ENCODE measurements at places on chromosomes 3 and 15. TPM values are rescaled to one million over a fixed set of nuclear protein-coding genes. Genes with fewer than 3 reads are reported as not detected.

- DNase-seq: no peak
Observed at GRCh38 chr3:20488151-20488550, 302.1 kb upstream of the SGO1 start.

- no peak for DNase-seq
Observed at GRCh38 chr15:82832601-82833361, 23.4 kb downstream of the WHAMM start.

DNA sequence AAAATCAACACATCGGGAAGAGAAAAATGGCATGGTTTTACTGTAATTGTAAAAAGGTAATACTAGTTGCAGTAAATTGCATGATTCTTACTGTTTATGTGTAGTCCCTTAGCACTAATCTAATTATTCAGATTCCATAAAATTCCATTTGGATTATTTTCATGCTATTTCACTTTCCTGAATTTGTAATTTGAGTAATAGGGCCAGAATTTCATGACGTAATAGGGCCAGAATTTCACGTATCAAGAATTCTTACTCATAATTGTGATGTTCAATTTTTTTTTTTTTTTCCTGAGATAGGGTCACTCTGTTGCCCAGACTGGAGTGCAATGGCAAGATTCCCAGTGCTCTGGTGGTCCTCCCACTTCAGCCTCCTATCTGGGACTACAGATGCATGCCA lies 2.9 kb upstream of the U2SURP start:
- DNase-seq: no peak

DNA sequence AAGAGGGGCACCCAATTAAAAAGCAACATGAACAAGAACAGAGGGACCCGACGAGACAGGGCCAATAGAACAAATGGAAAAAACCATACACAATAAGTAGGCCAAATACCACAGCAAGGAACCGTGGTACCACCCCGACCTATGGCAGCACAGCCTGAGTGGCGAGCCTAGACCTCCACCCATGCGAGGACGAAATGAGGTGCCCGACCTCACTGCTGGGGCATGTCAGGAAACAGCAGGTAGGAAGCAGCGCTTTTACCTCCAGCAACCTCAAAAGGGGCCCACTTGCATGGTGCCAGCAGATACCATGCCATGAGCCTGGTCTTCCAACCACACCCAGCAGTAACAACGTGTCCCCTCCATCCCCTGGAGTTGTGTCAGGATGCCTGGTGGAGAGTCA lies 77.9 kb downstream of the PCSK6 start:
- DNase-seq: no peak

DNA sequence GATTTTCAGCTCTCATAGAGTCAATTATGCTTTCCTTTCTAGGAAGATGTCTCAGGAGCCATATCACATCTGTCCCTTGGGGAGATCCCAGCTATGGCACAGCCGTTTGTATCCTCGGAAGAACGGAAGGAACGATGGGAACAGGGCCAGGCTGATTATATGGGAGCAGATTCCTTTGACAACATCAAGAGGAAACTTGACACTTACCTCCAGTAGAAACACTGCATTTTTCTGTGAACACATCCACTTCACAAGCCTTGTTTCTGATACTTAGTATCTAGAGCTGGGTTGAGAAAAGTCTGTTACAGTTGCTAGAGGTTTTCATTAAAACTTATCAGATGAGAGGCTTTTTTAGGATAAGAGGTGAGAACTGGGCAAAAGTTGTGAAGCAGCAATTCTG lies 35.4 kb downstream of the GYG1 start:
- DNase-seq: no peak

GRCh38 chr3:58693940-58694850 lies 27.6 kb upstream of the FAM3D start:
- DNase-seq: no peak

- no peak for DNase-seq
Observed at GRCh38 chr15:92801774-92802464, 98.2 kb upstream of the CHD2 start.

DNA sequence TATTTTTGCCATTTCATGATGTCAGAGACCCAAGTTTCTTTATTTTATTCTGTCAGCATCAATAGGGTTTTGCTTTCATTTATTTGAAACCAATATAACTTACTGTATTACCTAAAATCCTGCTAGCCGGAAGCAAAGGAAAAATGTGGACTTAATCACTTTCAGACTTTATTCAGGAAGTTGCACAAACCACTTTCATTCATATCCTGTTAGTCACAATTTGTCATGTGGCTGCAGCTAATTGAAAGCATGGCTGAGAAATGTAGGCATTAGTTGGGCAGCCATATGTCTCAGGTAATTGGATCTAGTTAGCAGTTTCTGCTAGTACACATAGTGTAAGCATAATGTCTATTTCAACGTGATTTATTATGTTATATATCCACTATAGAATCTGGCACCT lies 462.3 kb upstream of the SGO1 start:
- DNase-seq: no peak

DNA sequence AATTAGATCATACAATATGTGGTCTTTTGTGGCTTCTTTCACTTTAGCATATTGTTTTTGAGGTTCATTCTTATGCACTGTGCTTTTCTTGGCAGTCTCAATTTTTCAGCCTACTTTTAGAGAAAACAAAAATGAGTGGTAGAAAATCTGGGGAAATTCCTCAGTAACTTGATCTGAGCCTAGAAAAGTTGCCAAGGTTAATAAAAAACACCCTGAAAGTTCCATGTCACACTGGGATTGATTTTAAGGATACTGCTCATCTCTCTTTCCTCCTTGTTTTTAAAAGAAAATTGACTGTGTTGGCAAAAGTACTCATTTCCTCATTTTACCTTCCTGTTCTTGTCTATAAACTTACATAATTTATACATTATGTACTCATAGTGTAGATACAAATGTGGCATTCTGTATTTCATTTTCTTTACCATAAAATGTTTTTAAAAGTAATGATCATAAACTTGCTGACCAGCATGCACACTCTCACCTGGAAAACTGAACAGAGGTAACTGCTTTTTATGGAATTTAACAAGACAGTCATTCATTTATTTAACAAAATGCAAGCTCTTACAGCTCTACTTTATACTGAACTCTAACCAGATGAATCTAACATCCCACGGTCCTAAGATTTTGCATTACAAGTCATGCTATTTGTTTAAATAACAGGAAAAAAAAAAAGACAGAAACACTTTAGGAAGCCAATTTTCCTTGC lies 28.6 kb upstream of the SH3BP5 start:
- no peak for DNase-seq

- no peak for DNase-seq
Observed at GRCh38 chr15:101438482-101439284, 50.8 kb downstream of the PCSK6 start.

DNA sequence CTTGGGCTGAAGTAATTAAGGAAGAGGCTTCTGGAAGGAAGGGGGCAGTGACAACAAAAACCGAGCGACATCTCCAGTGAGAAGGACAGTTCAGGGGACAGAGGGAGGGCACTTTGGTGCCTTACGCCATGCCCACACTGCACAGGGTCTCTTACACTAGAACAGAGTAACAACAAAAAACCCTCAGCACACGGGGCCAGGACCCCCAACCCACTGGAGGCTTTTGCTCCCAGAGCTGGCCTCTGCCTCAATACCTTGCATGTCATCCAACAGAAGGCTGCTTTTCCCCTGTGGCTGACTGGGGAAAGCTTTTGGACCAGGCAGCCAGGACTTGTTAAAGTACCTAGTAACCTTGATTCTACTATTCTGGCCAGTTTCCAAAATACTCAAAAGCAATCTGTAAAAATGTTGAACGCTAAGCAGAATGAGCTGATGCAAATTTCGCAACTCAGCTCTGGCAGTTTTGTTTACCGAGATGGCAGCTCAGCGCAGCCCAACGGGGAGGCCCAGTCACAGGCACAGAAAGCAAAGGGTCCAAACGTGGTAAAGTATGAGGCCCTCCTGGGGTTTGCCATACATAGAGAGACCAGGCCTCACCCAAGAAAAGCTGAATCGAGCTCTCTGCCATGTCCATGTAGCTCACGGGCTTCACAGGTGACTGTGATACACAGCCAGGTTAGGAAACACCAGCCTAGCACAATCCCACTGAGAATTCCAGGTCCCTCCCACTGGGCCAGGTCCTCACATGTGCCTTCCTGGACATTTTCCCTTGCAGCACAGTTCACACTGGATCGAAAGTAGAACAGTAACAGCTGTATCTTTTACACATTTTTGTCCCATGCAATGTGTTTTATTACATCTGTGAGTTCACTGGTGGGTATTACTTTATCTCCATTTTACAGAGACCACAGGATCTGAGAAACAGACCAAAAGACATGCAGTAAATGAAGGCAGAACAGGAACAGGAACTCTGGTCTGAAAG lies 6.0 kb downstream of the CHCHD4 start:
- DNase-seq: no peak

DNA sequence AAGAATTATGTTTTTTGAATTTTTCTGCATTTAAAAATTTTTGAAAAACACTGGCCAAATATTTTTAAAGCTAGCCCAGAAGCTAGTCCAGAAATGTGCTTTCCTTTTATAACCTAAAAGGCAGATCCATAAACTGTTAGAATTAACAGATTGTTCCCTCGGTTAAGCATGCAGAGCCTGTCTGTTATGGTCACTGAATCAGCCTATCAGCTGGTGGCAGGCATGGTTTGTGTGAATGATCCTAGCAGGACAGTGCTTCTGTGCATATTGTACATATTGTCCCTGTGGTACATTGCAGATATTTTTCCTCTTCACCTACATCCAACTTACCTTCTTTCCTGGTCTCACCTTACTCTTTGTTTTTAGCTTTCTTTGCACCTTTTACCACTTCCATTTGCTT lies 53.3 kb downstream of the RARB start:
- no peak for DNase-seq

GRCh38 chr3:113695431-113695785 lies 1.0 kb downstream of the USF3 start:
- DNase-seq: no peak

GRCh38 chr3:57164217-57164656 lies 916 bp downstream of the IL17RD start:
- DNase-seq: no peak

DNA sequence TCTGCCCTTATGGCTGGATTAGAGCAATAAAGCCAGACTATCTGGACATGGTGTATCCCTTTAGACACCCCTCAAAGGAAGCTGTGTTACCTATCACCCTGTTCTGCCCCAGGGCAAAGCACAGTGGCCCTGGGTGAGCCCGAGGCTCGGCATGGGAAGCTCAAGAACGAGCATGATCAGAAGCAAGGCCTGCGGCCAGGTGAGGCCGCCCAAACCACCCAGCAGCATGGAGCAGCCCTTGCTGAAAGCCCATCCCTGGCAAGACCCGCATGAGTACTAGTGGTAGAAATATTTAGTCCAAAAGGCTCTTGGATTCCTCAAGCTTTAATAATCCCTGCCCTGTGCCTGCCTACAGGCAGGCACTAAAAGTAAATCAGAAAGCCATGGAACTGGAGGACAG lies 261.1 kb downstream of the MEX3B start:
- DNase-seq: no peak

- no peak for DNase-seq
Observed at GRCh38 chr3:187044867-187045552, 94.3 kb downstream of the RPL39L start.

DNA sequence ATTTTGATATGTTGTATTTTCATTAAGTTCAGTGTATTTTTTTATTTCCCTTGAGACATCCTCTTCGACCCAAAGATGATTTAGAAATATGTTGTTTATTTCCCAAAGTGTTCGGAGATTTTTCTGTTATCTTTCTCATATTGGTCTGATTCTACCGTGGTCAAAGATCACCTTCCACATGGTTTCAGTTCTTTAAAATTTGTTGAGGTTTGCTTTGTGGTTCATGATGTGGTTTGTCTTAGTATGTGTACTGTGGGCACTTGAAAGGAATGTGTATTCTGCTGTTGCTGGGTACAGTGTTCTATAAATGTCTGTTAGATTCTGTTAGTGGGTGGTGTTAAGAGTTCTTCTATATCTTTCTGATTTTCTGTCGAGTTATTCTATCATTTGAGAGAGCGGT lies 103.4 kb upstream of the FHIT start:
- DNase-seq: no peak

DNA sequence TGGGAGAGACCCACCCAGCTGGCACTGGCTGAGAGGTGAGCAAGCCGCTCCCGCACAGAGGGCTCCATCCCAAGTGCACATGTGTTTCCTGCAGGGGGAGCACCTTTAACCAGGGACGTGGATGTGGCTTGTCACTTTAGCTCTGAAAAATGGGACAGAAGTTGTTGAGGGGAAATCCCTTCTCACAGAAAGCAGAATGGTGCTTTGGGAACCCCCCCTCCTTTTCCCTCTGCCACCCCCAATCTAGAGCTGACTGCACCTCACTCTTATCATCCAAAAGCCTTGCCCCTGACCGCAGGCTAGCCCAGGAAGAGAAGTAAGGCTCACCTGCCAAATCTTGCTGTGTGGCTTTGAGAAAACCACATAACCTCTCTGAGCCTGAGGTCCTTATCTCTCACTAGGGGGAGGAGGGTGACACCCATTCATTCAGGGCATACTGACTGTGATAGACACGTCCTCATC lies 77.9 kb downstream of the RPN1 start:
- DNase-seq: no peak

DNA sequence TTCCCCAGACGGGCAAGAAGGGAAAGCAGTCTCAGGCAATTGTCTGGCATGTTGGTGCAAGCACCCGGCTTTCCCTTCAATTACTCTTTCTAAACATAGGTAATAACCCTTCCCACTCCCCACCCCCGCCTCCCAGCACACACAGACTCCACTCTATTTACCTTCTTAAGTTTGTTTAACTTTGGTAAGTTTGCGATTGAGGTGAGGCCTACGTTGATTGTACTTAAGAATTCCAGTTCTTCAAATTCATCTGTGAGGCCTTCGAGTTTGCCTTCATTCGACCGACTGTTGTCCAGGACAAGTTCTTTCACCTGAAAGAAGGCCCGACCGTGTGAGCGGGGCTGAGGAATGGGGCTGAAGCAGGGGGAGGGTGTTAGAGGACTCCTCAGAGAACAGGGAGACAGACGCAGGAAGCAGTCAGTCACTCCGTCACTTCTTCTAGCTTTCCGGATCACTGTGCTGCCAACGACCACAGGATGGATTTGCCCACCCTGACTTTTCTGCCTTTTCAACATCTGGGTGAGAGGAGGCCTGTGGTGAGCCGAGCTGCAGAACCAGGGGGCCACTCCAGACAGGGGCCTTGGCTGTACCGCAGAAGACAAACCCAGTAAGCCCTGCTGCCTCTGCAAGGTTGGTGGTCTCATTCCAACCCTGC lies 33.0 kb downstream of the ANP32A start:
- no peak for DNase-seq

DNA sequence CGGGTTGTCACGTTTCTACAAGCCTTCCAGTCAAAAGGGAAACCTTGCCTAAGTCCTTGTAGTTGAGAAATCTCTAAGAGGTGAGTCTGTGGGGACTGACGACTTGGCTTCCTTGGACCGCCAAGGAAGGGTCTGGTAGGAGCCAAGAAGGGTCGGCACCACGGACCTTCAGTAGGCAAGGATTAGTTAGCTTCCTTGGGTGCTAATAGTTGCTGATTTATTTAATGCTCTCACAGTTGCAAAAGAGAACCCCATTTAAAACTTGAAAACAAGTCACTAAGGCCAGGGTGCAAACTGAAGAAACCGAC lies 361 bp upstream of the LCMT2 start:
- DNase-seq: no peak

Gene GHSR
- total RNA-seq: not detected

Gene DNAJA4
- 32.6 TPM for total RNA-seq

Gene TMC3
- not detected for total RNA-seq

Gene SSUH2
- not detected for total RNA-seq

Gene MKRN3
- 0.98 TPM for total RNA-seq

Gene ATP13A4
- 1.3 TPM for total RNA-seq

Gene ARIH1
- 164 TPM for total RNA-seq

Gene AGTR1
- total RNA-seq: not detected

Gene KBTBD13
- not detected for total RNA-seq

Gene GUCA1C
- total RNA-seq: not detected

Gene ADGRG7
- not detected for total RNA-seq

Gene SCAP
- total RNA-seq: 66.4 TPM

Gene ZBED2
- 547 TPM for total RNA-seq

All from CD8-positive, alpha-beta memory T cell (primary cell).